ENCODE measurements at places on chromosomes 2 and 18.

DNA sequence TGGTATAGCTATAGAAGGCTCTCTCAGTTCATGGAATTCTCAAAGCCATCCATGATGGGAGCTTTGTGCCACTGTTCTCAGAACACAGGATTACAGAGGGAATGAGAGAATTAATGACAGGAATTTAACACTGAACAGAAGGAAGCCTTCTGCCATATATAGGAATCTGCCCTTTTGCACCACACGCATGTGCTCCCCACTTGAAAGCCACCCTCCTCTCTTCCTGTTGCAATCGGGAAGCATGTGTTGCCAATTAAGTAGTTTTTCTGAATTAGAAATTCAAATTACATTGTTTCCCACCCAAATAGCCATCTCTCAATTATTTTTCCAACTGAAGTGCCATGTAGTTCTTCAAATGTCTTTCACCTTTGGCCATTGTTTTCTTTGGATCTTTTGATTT is 71.3 kb downstream of the C1D start:
- no peak for DNase-seq

DNA sequence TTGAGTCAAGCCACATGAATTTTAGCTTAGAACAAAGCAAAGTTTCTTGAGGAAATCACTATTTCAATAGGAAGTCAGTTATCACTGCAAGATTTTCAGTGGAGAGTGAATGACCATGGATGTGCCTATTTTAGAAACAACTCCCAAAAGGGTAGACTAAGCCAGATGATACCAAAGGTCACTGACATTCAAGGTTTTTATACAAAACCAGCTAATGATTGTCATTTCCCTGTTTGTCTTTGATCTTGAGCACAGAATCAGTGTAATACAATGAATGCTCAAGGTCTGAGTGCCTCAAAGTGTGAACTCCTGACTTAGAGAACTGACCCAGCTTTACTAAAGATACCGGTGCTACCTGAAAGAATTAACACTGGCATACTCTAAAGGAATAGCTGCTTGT is 60.5 kb downstream of the CDH2 start:
- DNase-seq = no peak

DNA sequence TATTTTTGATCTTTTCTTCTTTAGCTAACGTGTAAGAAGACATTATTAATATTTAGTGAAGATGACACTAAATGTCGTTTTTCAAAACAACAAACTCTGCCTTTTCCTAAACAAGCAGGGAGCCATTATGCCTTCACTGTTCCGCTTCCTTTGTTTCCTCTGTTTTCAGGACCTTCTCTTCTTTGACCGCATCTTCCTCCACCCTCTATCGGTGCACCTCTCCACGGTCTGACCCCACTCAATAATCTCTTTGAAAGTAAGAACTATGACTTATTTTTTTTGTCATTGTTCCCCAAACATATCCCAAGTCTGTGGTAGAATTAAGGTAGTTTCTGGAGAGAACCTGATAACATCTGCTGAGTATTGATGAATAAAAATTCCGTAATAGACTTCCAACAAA is 5.8 kb upstream of the SCN1A start:
- DNase-seq = no peak

DNA sequence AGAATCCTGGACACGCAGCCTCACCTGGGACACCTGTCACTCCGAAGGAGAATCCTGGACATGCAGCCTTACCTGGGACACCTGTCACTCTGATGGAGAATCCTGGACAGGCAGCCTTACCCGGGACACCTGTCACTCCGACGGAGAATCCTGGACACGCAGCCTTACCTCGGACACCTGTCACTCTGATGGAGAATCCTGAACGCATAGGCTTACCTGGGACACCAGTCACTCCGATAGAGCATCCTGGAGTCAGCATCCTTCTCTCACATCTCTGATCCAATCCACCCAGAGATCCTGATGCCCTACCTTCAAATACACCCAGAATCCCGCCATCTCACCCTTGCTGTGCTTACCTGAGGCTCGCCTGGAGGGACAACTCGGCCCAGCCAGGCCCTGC is 154.9 kb downstream of the NDUFA10 start:
- DNase-seq = no peak

DNA sequence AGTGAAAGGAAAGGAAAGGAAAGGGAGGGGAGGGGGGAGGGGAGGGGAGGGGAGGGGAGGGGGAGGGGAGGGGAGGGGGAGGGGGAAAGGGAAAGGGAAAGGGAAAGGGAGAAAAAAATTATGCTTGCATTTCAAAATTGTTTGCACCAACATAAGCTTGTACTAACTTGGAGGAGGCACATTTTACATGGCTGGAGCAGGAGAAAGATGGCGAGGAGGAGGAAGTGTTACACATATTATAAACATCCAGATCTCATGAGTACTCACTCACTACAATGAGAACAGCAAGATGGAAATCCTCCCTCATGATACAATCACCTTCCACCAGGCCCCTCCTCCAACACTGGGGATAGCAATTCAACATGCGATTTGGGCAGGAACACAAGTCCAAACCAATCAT is 660.2 kb upstream of the CDH2 start:
- DNase-seq = no peak

DNA sequence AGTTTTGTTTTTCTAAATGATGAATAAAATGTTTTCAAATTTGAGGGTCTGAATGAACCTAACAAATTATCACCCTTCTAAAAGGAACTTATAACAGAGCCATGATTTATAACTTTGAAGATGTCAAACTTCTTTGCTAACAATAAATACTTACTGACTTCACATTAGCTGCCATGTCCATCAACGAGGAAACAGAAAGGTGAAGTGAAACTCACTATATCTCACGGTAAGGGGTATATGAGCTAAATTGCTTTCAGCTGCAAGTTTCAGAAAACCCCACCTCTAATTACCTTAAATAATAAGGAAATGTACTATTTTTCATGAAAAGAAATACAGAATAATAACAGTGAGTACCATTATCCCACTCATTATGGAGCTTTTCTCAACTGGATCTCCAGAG is 350.8 kb upstream of the NT5C1B start:
- no peak for DNase-seq

DNA sequence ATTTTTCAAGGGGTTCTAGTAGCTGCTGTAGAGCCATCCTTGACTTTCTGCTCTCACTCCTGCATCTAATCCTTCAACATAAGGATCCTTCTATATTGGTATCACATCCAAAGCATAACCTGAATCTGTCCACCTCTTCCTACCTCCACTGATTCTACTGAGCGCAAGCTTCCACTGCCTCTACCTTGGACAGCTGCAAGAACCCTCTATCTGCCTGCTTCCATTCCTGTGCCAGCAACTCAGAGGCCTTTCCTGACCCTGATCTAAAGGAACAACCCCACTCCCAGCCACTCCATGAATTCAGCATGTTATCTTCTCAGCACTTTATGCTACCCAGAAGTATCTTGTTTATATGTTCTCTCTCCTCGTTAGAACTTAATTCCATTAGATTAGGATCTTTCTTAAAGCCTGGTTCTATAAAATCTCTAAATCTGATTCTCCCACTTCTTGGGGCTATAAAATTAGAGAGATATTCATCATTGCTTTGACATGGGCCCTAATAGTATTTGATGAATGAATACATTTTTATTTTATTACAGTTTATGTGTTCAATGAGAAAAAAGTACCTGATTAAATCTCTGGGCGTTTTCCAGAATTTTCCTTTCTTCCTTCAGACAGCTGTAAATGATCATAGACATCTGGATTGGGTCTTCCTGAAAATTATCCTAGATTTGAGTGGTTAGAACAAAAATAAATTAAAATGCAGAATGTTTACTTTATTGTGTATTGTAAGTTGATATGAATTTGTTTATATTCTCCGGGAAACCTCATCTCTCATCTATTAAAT is 6.8 kb downstream of the STAT1 start:
- no peak for DNase-seq

Measured in AG04449 (cell line).